Kasumi-1 (cell line): ENCODE measurements at places on chromosomes 2 and 18.

DNA sequence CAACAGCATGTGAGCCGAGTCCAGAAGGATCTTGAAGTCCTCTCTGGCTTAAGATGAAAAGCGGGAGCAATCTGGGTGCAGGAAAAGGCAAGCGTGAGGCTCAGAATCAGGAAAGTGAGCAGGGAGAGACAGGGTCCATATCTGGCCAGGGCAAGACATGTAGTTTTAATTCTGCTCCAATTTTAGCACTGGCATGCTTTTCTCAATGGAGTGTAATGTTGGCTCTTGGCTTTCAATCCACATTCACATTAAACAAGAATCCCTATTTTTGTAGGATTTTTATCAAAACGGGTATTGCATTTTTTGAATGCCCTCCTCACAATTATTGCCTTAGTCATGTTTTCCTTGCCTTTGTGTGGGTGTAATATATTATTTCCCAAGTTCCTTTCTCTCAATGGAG, 6.0 kb downstream of the SPATA3 start:
- DNase-seq: no peak

- no peak for DNase-seq
Observed at GRCh38 chr2:120866483-120867140, 130.9 kb downstream of the GLI2 start.

DNA sequence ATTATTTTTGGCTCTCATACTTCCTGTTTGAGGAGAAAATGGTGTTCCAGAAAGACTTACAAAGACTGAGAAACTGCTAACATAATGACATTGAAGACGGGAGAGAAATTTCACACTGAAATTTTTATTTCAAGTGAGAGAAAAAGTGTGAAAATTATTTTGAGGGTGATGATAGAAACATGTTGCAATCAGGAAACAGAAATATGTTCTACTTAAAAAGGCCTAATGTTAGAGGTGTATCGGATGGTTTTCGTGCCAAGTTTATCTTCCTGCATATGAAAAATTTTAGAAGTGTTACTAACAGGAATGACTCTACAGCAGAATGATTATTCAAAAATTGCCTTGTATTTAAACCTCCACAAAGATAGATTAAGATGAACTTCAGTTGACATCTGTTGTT, 50.5 kb downstream of the KCNE4 start:
- no peak for DNase-seq

DNA sequence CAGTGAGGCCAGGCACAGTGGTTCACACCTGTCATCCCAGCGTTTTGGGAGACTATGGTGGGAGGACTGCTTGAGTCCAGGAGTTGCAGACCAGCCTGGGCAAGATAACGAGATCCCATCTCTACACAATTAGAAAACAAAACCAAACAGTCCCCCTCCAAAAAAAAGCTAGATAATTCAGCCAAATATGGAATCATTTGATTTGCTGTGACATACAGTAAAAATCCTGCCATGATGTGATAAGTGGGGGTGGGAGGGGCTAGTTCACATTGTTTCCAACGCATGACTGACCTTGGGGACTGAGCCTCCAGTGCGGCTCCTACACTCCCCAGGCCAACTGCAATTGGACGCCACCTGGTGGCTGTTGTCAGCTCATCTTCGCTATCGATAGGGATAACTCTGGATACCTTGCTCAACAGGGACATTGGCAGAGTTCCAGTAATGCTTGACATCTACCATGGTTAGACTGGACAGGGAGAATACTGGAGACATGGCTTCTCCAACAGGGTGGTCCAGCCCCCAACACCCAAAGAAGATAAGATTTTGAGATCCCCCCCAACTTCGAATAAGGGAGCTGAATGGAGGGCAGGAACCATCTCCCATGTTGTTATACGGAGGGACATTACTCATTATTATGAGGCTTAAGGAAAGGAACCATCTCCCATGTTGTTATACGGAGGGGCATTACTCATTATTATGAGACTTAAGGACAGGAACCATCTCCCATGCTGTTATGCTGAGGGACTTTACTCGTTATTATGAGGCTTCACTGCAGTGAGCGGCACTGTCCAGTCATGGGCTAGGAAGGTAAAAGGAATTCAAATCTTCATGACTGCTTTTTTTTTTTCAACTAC, 135.9 kb downstream of the TGIF1 start:
- peak; percentile 77 for DNase-seq

DNA sequence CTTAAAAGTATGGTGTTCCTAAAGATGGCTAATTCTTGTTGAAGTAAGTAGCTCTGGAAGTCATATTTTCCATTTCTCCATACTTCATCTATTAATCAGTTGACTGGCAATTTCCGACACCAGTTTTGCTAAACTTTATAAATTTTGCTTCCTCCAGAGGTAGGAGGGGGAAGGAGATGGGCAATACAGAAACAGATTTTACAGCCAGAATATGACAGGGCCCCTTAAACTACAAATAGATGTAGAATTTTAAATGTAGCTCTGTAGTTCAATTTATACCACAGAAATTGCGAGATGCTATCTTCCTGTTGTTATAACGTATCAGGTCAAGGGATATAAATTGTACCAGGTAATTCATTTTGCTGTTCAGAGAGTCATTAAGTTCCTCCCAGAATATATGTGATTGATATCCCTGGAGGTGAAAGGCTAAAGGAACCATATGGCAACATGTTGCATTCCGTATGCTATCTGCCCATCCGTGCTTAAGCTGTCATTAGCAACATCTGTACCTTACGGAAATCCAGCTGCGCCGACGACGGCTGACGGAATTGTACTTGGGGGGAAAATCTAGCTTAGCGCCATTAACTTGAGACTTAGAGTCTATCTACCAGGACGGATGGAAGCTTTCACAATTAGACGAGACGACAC, 8.4 kb upstream of the NR4A2 start:
- peak; percentile 82 for DNase-seq

- no peak for DNase-seq
Observed at GRCh38 chr2:138440759-138441158, 60.8 kb upstream of the SPOPL start.

DNA sequence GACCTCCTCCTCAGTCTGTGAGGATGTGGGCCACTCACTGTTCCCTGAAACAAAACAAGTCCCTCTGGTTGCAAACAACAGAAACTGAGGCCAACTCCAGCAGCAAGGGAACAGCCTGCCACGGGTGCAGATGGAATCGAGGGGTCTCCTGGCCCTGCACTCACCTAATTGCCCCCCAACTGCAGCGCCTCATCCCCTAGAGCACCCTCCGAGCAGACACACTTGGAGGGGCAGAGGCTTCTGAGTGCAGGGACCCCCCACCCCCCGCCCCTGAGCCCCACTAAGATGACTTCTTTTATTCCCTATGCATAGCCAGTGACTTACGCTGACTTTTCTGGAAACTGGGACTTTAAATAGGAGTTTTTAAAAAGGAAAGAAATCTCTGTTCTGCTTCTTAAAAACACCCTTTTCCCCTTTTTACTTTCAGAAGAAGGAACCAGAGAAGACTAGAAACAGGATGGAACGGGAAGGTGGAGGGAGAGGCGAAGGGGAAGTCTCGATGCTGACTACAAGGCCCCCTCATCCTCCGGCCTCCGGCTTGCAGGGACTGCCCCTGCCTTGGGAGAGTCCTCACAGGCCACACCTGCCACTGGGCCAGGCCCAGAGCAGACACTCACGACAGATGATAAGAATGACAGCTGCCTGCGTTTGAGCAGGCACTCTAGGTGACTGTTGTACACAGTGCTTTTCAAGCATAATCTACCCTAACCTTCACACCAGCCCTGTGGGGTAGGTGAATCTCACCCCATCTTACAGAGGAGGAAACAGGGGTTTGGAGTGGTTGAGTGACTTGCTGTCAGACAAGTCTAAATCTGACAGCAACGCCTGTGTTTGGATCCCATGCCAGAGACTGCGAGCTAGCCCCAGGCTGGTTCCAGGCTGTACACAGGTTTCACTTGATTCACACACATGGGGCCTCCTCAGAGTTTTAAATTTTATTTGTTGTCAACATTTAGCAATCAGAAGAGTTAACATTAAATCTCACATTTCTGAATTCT, 28.2 kb upstream of the BIN1 start:
- no peak for DNase-seq

- no peak for DNase-seq
Observed at GRCh38 chr2:170747921-170748320, 22.3 kb upstream of the ERICH2 start.

- DNase-seq: no peak
Observed at GRCh38 chr18:7735626-7736175, 168.6 kb downstream of the PTPRM start.

- no peak for DNase-seq
Observed at GRCh38 chr2:126220331-126220730, 435.6 kb upstream of the GYPC start.

- DNase-seq: peak; percentile 15
Observed at GRCh38 chr2:215796140-215796855, 217.1 kb downstream of the MREG start.

DNA sequence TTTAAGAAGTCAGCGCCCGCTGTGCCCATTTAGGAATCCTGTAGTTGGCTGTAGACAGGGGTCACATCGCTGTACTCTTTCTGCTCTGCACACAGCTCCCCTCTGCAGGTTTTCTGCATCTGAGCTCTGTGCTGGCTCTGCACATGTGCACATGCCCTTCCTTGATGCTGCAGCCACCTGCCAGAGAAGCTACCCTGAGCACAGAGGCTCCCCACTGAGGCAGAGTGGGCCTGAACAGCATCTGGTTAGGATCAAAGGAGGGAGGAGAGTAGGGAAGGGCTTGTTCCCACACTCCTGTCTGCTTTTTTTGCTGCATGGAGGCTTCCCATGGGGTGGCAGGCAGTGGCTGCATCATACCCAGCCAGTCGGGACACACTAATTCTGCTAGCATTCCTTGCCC, 238.9 kb downstream of the FHOD3 start:
- DNase-seq: no peak

DNA sequence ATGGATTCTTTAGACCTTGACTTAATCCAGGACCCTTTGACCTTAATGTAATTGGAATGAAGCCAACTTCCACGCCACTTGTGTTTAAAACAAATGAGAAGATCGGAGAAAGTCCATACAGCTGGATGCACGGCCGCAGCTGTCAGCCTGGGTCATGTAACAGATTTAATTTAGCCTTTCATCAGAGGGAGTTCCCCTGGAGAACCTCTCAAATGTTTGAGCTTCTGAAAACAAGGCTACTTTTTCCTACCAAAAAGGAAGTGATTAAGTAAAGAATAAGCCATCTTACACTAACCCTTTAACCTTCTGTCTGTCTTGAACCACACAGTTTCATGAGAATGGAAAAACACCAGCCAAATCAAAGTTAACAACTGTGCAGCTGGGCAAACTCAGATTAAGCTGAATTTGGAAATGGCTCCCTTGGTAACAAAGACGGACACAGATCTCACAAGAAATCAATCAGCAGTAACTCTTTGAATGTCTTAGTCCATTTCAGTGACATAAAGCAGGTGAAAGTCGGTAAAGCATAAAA, 103.6 kb downstream of the DOCK10 start:
- DNase-seq: no peak

- DNase-seq: no peak
Observed at GRCh38 chr2:51846796-51847195, 814.9 kb upstream of the NRXN1 start.

GRCh38 chr2:181371782-181372645, 85.2 kb upstream of the ITGA4 start:
- no peak for DNase-seq

GRCh38 chr2:104200533-104201168, 653.3 kb upstream of the POU3F3 start:
- no peak for DNase-seq
